ENCODE measurements at places on chromosomes 5 and 9.
A peak's percentile ranks its signal among the peaks of the same experiment; 100 is the strongest.

DNA sequence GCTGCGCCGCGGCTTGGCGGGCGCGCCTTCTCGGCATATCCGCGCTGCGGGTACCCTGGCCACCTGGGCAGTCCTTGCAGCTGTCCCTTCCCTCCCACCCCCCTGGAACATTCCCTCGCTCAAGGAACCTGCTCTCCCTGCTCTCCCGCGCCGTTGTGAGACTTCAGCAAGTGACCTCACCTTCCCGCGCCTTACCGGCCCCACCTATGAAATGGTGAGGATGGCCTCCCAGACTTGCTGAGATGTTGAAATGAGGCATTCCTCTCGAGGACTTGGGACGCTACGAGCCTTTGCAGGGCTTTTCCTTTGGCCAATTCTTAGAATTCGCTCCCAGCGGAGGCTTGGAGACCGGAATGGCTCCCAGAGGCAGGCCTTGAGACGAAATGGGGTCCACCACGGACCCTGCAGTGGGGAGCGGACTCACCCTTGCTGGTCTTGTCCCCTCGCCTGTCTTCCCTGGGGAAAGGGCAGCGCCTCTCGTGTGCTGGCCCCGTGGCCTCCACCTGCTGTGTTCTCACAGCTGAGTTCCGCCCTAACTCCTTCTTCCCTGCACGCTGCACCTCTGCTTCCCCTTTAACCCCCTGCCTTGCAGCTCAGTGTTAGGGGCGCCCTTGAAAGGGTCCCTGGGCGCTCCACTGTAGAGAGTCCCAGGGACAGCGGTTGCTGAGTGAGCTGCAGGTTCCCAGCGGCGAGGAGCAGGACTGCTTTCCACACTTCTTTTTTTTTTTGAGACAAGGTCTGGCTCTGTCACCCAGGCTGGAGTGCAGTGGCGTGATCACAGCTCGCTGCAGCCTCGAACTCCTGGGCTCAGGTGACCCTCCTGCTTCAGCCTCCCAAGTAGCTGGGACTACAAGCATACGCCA, 907 bp downstream of the HMCN2 start:
- DNase-seq = no peak

DNA sequence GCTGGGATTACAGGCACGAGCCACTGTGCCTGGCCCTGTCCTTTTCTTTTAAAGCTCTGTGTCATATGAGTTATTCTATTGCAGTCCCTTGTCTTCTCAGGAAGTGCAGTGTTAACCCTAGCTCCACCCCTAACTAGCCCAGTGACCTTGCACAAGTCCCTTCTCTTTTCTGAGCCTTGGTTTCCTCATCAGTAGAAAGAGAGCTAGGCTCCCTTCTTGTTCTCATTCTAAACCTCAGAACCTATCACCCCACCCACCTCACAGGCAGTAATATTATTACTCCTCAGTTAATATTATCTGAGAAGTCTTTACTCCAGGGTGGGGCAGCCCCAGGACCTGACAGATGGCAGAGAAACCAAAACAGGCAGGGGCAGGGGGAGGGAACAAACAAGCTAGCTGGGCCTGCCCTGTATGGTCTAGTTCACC, 7.2 kb downstream of the CYFIP2 start:
- DNase-seq = no peak

GRCh38 chr9:74771672-74772071, 116.0 kb downstream of the TRPM6 start:
- no peak for DNase-seq

DNA sequence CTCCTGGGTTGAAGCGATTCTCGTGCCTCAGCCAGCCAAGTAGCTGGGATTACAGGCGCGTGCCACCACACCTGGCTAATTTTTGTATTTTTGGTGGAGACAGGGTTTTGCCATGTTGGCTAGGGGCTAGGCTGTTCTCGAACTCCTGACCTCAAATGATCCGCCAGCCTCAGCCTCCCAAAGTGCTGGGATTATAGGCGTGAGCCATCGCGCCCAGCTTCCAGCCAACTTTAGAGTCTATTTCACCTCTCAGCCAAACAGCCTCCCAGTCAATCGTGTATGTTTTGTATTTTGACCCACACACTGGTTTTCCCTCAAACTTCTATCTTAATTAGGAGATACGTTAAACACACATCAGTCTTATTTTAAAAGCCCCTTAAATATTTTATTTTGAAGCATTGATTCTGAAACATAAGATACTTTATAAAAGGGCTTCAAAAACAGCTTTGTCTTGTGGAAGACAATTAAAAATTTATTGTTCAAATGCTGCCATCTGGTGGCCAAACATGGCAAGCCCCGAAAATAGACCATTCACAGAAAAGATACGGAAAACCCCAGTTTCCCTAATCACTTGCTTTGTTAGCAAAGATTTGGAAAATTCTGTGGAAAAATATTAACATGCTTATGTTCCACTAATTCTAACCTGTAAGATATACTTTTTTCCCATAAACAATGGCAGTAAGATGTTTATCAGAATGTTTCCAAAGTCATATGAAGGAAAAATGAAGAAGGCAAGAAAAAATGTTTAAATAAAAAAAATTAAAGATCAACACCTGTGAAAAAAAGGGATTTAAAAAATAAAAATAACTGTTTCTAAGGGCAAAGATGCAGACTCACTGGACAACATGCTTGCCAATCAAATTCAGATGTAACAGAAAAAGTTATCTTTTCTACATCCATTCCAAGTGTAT, 33.1 kb downstream of the APTX start:
- DNase-seq = peak; percentile 59

GRCh38 chr9:97041898-97042297, 3.0 kb upstream of the CTSV start:
- no peak for DNase-seq

DNA sequence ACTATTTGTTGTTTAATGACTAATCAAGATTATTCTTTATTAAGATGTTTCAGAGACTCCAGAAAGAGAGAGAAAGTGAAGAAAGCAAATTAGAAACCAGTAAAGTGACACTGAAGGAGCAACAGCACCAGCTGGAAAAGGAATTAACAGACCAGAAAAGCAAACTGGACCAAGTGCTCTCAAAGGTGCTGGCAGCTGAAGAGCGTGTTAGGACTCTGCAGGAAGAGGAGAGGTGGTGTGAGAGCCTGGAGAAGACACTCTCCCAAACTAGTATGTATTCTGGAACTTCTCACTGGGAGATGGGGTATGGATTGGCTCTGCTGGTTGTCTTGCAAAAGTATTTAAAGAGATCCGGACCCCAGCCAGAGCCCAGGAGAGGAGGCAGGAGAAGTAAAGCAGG, 33.6 kb downstream of the RAB14 start:
- DNase-seq = no peak

DNA sequence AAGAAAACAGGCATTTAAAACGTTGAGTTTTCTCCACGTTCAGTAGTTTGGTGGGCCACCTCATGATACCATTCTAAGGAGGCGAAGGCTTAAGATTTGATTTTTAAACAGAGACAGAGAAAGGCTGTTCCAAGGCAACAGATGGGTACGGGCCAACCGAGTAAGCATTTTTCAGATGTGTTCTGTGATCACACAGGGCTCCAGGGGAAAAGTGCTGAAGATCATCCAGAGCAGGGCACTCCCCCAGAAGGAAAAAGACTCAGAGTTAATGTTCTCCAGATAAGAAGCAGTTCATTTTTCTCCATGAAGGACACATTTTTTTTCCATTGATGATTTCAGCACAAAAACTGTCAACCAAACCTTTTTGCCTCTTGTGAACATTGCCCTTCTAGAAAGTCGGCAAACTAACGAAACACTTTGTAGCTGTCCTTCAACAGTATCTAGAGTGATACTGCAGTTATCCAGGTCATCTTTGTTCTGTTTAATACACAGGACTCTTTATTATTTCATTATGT, 138.7 kb downstream of the ALDH1A1 start:
- DNase-seq = no peak

- DNase-seq = no peak
These were observed 1526.0 kb downstream of the MAT2B start for GRCh38 chr5:165031371-165031770.

DNA sequence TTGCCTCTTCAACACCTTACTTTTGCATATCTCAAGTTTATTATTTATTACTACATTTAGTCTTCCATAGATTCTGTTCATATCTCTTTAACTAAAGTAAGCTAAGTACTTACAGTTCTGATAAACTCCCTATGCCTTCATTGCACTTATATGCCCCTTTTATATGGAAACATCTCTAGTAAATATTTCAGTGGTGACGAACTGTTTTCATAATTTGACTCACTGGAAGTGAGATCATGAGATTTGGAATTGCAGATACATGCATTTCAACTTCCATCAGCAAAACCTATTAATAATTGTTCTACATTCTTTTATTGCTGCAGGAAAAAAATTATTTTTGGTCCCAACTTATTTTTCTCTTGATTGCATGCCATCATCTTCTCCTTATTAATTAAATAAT, 263.5 kb downstream of the CD180 start:
- peak; percentile 70 for DNase-seq

DNA sequence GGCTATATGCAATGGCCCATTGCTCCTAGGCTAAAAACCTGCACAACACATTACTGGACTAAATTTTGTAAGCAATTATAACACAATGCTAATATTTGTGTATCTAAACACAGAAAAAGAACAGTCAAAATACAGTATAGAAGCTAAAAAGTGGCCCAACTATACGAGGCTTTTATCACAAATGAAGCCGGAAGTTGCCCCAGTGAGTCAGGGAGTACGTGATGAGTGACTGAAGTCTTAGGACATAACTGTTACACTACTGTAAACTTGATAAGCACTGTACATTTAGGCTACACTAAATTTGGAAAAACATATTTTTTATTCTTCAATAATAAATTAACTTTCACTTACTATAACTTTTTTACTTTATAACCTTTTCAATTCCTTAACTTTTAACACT, 105.2 kb upstream of the PRR16 start:
- no peak for DNase-seq

DNA sequence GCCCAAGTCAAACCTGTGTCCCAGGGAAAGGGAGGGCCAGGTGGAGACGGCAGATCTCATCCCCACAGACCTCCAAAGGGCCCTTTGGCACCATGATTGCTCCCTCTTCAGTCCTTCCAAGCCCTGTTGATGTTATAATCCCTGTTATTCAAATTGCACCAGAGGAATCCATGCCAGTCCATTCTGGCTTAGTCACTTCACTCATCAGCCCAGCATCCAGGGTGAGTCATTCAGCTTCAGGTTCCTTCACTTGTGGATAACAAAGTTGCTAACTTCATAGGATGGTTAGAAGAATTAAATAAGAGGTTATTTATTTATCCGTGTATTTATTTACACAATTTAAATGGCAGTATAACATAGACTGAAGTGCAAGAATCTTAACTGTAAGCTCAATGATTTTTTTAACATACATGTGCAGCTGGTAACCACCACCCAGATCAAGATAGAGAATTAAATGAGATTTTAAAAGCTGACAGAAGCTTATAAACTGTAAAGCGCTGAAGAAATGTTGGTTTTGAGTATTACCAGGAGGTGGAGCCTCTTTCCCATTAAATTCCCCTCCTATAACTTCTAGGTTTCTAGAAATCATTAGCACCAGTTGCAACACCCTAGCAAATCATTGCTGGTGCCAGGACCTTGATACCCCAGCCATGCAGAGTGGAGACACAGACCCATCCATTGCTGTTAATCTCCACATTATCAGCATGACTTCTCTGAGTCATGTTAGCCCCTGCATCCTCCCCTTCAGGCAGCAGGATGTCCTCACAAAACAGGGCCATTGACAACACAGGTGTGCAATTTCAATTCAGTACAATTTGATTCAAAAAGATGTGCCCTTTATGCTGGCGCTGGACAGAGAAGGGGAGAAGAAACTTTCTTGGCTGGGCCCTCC, 77.4 kb downstream of the SEC61B start:
- DNase-seq = peak; percentile 49

GRCh38 chr9:69937360-69937759, 106.3 kb upstream of the MAMDC2 start:
- DNase-seq = no peak

GRCh38 chr9:123589361-123590239, 233.6 kb downstream of the CRB2 start:
- no peak for DNase-seq

- DNase-seq = no peak
These were observed 10.2 kb downstream of the CMYA5 start for GRCh38 chr5:79699763-79700400.

DNA sequence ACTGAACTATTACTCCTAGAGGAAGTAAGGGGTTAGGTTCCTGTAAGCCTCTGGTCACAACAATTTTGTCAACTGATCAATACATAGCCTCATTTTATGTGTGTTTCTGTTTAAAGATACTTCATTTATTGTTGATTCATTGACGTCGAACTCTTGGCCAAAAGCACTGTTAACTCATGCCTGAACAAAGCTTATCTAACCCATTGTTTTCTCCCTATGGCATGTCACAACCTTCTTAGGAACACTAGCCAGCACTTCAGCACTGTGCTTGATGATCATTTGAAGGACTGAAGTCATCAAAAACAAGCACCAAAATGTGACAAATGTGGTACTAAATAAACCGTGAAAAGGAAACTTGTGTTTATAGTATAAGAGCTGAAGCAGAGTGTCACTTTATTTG, 13.5 kb downstream of the CNTLN start:
- DNase-seq = no peak

DNA sequence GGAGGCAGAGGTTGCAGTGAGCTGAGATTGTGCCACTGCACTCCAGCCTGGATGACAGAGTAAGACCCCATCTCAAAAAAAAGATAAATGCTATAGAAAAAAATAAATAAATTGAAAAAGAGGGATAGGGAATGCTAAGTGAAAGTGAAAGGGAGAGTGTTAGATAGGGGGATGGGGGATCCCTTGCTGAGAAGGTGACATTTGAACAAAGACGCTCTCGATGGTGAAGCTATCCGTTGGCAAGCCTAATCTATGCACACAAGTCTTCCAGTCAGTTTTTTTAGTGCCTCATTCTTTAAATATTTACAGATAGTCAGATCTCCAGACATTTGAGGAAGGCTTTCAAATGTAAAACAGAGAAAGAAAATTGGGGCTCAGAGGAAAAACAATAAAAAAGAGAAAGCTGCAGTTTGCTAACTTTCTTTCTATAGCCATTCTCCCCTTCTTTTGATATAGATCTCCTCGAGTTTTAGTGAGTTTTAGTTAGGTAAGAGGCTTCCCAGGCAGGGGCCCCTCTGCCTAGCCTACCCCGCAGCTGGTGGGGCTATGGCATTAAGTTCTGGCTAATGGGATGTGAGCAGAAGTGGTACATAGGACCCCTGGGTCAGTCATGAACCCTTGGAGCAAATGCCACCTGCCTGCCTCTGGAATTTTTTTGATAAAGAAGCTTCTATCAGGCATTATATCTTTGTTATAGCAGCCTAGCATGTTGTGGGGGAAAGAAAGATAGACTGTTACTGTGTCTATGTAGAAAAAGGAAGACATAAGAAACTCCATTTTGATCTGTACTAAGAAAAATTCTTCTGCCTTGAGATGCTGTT, 12.0 kb downstream of the GLRX start:
- DNase-seq = no peak

DNA sequence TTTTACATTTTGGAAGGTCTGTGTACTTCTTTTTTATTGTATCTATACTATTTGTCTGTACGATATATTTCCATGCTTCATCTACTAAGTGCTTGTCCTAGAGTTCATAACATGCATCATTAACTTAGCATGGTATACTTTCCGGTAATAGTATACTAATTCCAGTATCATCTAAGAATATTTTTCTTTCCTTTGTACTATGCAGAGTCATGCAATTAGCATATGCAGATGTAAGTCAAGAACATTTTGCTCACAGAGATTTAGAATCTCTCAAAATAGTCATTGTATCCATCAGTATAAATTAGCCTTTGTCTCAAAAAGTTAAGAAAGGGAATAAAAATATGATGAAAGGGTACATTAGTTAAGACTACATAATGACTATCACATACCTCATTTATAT, 770.4 kb upstream of the GRAMD2B start:
- DNase-seq = no peak

- no peak for DNase-seq
These were observed 23.6 kb downstream of the COL27A1 start for GRCh38 chr9:114178756-114179450.

- DNase-seq = peak; percentile 95
These were observed 87.8 kb downstream of the RAI14 start for GRCh38 chr5:34743878-34744277.
